ENCODE measurements at places on chromosomes 12 and 14.

- H3K4me3 ChIP-seq, result peak within 1 kb of the TSS; percentile 95
- no peaks in the 10 kb centered on the region for H3K27me3 ChIP-seq
- DNase-seq, result peak; percentile 93
- H3K4me1 ChIP-seq, result peaks cover 15% of the 10 kb centered on the region
- H3K27ac ChIP-seq, result no peak within 1 kb of the TSS
Observed at GRCh38 chr12:48957141-48958048, at the start of gene ARF3. ARF3 (minus strand) TSS chr12:48957487; CDS start chr12:48941095, 16,392 bp downstream.

GRCh38 chr12:38269897-38270296 is 46.7 kb upstream of the ALG10B start:
- H3K27me3 ChIP-seq, result no peaks in the 10 kb centered on the region
- H3K4me3 ChIP-seq, result no peak overlapping the region
- H3K27ac ChIP-seq, result no peak overlapping the region
- DNase-seq, result no peak
- H3K36me3 ChIP-seq, result no peaks in the 10 kb centered on the region

GRCh38 chr12:11917501-11917900 is 153.2 kb upstream of the BCL2L14 start:
- no peaks in the 10 kb centered on the region for H3K36me3 ChIP-seq
- no peak for DNase-seq
- H3K27me3 ChIP-seq, result no peaks in the 10 kb centered on the region
- H3K27ac ChIP-seq, result no peak overlapping the region

DNA sequence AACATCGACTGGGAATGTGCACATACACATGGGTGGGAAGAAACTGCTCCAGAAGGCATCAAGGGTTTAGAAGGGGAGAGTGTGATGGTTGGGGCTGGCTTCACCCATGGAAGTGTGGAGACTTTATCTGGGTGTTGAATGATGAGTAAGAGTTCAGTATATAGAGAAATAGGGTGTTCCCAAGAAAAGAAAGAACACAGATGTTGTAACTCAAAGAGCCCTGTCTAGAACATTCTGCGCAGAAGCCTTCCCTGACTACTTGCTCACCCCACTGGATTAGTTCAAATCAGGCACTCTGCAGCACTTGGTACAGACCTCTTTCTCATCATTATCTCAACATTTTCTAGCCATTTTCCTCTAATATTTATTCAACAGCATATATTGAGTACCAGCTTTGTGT is 491.7 kb downstream of the SNAPC1 start:
- no peak overlapping the region for H3K4me3 ChIP-seq
- no peaks in the 10 kb centered on the region for H3K27me3 ChIP-seq
- no peak for DNase-seq

- H3K27me3 ChIP-seq, result no peaks in the 10 kb centered on the region
- H3K4me3 ChIP-seq, result no peak overlapping the region
- DNase-seq, result no peak
- no peak overlapping the region for H3K27ac ChIP-seq
- no peaks in the 10 kb centered on the region for H3K4me1 ChIP-seq
- no peaks in the 10 kb centered on the region for H3K36me3 ChIP-seq
Observed at GRCh38 chr14:100286484-100287191, 19.6 kb downstream of the SLC25A29 start.

GRCh38 chr12:34236073-34236472 is 213.8 kb downstream of the ALG10 start:
- no peak for DNase-seq
- H3K36me3 ChIP-seq, result no peaks in the 10 kb centered on the region
- no peaks in the 10 kb centered on the region for H3K27me3 ChIP-seq
- no peak overlapping the region for H3K4me3 ChIP-seq

GRCh38 chr12:113949321-113950305 is 16.5 kb downstream of the RBM19 start:
- no peaks in the 10 kb centered on the region for H3K27me3 ChIP-seq
- H3K36me3 ChIP-seq, result no peaks in the 10 kb centered on the region
- H3K4me1 ChIP-seq, result no peaks in the 10 kb centered on the region
- H3K4me3 ChIP-seq, result no peak overlapping the region
- DNase-seq, result no peak

GRCh38 chr12:132284071-132284826 is 45.1 kb downstream of the GALNT9 start:
- H3K27ac ChIP-seq, result no peak overlapping the region
- H3K27me3 ChIP-seq, result no peaks in the 10 kb centered on the region
- H3K36me3 ChIP-seq, result no peaks in the 10 kb centered on the region
- no peak for DNase-seq

DNA sequence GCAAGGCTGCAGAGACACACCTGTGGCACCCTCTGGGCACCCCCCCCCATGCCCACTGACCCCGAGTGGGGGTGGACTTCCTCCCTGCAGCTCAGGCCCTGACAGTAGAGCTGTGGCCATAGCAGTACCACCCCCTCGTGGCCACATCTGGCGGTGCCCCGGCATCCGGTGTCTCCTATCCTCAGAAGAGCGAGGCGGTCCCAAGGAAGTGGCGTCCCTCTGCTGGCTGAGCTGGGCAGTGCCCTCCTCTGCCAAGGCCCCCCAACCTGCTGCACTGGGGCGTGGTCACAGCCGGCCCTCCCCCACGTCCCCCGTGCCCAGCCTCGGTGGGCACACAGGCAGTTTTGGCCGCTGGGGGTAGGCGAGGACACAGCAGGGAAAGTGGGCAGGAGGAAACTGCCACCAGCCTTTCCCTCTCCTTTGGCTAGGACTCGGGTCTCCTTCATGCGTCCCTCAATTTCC is 6.0 kb upstream of the SLC6A12 start:
- no peaks in the 10 kb centered on the region for H3K36me3 ChIP-seq
- no peaks in the 10 kb centered on the region for H3K4me1 ChIP-seq
- H3K4me3 ChIP-seq, result no peak overlapping the region
- H3K27me3 ChIP-seq, result peaks cover 59% of the 10 kb centered on the region

DNA sequence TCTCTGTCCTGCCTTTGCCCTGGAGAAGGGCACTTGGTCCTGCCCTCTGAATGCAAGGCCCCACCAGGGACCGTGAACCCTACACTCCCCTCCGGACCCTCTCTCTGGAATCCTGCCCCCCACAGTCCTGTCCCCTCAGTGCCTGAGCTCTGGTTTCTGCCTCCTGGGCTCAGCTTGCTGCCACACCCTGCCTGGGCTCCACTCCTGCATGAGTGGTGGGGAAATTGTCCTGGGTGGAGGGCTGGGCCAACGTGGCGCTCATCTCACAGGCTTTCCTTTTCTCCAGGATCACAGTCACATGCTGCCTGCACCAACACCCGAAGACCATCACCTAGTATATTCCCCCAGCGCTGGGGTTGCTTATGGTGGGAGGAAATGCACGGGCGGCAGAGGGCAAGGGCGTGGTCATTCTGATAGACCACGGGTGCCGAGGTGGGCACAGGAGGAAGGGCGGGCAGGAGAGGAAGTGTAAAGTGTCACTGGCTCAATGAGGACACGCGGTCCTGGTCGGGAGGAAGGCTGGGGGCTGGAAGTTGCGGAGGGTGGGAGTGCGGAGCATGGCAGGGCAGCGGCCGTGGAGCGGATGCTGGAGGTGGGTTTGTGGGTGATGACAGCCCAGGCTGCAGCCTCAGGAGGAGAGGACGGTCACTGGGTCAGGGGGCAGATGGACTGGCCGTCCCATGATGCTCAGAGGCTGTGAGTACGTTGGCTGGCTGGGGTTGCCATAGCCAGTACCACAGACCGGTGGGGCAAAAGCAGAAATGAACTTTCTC is 99.5 kb downstream of the KIF26A start:
- H3K4me3 ChIP-seq, result no peak overlapping the region
- H3K4me1 ChIP-seq, result no peaks in the 10 kb centered on the region
- no peak overlapping the region for H3K27ac ChIP-seq
- DNase-seq, result no peak
- H3K27me3 ChIP-seq, result no peaks in the 10 kb centered on the region

- no peaks in the 10 kb centered on the region for H3K4me1 ChIP-seq
- no peaks in the 10 kb centered on the region for H3K27me3 ChIP-seq
- DNase-seq, result no peak
- no peak overlapping the region for H3K4me3 ChIP-seq
- H3K36me3 ChIP-seq, result no peaks in the 10 kb centered on the region
- H3K27ac ChIP-seq, result no peak overlapping the region
Observed at GRCh38 chr12:28425526-28425925, 235.3 kb downstream of the CCDC91 start.

DNA sequence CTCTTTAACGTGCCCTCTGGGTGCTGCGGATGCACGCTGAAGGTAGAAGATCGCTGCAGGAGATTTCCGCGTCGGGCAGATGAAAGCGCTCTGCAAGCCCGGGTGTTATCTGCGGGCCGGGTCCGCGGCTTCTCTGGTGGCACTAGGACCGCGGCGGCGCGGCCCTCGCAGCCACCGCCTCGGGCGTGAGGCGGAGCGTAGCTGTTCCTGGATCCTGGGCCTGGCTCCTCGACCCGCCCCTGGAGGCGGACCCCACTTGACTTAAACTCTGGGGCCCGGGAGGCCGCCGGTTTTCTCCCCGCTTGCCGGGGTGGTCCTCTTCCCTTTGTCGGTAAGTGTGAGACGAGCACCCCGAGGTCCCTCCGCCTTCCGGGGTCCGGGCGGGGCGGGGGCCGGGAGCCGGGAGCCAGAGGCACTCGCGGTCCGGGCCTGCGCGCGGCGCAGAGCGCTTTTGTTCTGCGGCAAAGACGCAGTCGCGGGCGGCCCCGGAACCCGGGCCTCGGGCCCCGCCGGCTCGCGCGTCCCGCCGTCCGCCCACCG is at the start of gene RESF1:
TSS of gene RESF1 (plus strand) at position 255 of the 540 bp plus-strand sequence. CDS start 21,541 bp downstream, outside the sequence.
- DNase-seq, result peak; percentile 93
- peaks cover 12% of the 10 kb centered on the region for H3K4me1 ChIP-seq
- peak within 1 kb of the TSS; percentile 85 for H3K4me3 ChIP-seq
- peaks cover 12% of the 10 kb centered on the region for H3K36me3 ChIP-seq
- peak within 1 kb of the TSS; percentile 76 for H3K27ac ChIP-seq

- H3K4me1 ChIP-seq, result no peaks in the 10 kb centered on the region
- H3K27ac ChIP-seq, result no peak overlapping the region
- H3K27me3 ChIP-seq, result no peaks in the 10 kb centered on the region
- no peaks in the 10 kb centered on the region for H3K36me3 ChIP-seq
- no peak overlapping the region for H3K4me3 ChIP-seq
- DNase-seq, result no peak
Observed at GRCh38 chr12:126493366-126494108, 1428.3 kb downstream of the AACS start.

- H3K36me3 ChIP-seq, result no peaks in the 10 kb centered on the region
- H3K27ac ChIP-seq, result no peak overlapping the region
- no peak overlapping the region for H3K4me3 ChIP-seq
- no peaks in the 10 kb centered on the region for H3K4me1 ChIP-seq
- no peak for DNase-seq
Observed at GRCh38 chr12:130126023-130126432, 36.2 kb upstream of the FZD10 start.

DNA sequence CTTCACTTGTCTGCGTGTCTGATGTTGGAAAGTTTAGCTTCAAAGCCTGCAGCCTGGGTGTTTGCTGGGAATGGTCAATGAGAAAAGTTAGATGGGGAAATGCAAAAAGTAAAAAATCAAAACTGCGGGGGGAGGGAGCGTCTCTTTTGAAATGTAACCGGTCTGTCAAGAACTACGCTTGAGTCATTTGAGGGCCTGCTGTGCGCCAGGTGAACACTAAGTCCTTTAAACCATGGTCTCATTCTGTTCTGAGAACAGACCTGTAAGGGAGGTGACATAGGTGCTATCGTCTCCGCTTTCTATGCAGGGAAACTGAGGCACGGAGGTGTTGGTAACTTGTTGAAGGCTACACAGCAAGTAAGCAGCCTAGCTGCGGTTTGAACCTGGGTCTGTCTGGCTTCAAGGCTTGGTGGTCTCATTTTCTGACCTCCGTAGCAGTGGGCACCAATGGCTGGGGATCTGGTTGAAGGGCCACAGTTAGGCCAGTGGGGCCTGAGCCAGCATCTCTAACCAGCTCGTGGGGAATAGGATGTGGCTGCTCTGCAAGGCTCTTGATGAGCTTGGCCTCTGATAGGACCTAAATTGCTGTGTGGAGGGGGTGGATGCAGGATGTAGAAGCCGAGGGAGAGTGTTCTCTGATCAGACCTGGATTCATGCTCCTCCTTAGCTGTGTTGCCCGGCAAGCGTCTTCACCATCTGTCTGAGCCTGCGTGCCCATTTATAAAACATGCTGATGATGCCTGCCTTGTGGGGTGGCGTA is 41.5 kb downstream of the KCTD10 start:
- no peaks in the 10 kb centered on the region for H3K27me3 ChIP-seq
- no peaks in the 10 kb centered on the region for H3K36me3 ChIP-seq
- no peaks in the 10 kb centered on the region for H3K4me1 ChIP-seq
- no peak overlapping the region for H3K27ac ChIP-seq

GRCh38 chr12:6425590-6426531 is 18.9 kb upstream of the CD27 start:
- DNase-seq, result no peak
- no peaks in the 10 kb centered on the region for H3K36me3 ChIP-seq
- H3K27me3 ChIP-seq, result no peaks in the 10 kb centered on the region
- peaks cover 9% of the 10 kb centered on the region for H3K4me1 ChIP-seq

DNA sequence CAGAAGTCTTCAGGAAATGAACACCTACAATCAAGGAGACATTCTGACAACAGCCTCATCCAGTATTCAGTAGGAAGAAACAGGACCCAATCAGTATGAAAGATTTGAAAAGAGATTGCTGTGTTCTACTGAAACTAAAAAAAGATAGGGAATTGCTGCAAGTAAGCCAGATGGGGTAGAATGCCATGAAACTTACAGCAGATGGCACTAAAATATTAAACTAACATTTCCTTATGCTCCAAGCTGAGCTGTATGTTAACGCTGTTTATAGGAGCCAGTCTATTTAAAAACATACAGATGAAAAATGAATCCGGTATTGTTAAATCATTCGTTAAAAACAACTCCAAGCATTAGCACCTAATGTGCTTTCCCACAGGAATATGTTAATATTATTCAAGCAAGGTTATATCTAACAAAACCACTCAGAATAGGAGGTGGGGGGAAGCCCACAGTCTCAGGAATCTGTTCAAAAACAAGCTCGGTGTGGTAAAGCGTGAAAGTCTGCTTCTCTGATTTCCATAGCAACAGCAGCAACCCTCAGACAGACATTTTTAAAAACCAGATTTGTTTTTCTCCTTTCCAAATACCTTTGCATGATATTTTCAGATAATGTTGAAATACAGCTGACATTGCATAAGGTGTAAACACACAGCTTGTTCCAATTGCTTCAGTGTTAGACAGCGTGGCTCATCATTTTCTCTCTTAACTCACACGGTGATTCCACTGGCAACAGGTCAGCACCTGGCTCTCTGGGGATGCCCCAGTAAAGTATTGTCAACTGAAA is 131.4 kb upstream of the CCDC175 start:
- H3K4me1 ChIP-seq, result no peaks in the 10 kb centered on the region
- no peak overlapping the region for H3K27ac ChIP-seq
- no peaks in the 10 kb centered on the region for H3K27me3 ChIP-seq
- no peaks in the 10 kb centered on the region for H3K36me3 ChIP-seq

DNA sequence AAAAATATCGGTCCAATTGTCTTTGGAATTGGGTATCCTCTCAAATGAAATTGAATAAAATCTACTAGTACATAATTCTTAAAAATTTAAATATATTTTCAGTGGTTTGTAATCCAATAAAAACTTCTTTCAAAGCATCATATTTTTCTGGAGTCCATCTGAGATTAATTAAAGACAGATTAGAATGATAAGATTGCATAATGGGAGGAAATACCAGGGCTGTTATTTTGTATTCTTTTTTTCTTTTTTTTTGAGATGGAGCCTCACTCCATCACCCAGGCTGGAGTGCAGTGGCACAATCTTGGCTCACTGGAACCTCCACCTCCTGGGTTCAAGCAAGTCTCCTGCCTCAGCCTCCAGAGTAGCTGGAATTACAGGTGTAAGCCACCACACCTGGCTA is 103.8 kb downstream of the TMTC3 start:
- no peaks in the 10 kb centered on the region for H3K36me3 ChIP-seq
- no peaks in the 10 kb centered on the region for H3K27me3 ChIP-seq
- no peak overlapping the region for H3K27ac ChIP-seq
- DNase-seq, result no peak

Measured in MM.1S (cell line).